ENCODE measurements at places on chromosomes 3 and 15.

DNA sequence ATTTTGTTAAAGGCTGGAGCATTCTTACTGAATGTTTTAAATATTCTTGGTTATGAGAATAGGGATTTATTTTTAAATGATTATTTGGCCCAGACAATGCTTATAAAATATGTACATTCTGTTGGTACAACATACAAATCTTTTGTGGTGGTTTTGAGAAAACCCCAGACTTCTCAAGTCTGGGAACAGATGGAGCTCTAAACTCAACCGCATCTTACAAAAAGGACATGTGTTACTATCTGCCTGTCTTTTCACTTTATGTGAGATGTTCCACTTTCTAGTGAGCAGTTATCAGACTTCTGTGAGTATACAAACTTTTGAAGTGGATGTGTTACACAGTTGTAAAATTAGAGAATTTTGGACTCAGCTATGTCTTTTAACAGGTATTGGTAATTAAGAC lies 135.5 kb upstream of the RBMS3 start:
- no peak for DNase-seq

DNA sequence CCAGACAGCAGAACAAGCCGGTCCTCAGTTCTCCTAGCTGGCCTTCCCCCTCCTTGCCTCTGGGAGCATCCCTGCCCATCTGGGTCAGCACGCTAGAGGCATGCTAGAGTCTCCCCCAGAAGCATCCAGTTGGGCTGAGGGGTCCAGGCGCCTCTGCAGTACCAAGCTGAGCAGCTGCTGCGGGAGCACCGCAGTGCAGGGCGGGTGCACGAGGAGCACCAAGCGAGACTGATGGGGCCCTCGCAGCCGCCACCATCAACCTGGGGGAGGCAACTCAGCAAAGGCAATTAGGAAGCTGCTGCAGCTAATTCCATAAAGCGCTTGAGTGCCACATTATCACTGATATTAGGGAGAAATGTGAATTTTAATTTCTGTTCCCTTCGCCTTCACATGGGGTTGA lies 12.4 kb downstream of the CACNA2D3 start:
- no peak for DNase-seq

- DNase-seq, result no peak
Observed at GRCh38 chr3:58528629-58529028, 8.4 kb downstream of the ACOX2 start.

DNA sequence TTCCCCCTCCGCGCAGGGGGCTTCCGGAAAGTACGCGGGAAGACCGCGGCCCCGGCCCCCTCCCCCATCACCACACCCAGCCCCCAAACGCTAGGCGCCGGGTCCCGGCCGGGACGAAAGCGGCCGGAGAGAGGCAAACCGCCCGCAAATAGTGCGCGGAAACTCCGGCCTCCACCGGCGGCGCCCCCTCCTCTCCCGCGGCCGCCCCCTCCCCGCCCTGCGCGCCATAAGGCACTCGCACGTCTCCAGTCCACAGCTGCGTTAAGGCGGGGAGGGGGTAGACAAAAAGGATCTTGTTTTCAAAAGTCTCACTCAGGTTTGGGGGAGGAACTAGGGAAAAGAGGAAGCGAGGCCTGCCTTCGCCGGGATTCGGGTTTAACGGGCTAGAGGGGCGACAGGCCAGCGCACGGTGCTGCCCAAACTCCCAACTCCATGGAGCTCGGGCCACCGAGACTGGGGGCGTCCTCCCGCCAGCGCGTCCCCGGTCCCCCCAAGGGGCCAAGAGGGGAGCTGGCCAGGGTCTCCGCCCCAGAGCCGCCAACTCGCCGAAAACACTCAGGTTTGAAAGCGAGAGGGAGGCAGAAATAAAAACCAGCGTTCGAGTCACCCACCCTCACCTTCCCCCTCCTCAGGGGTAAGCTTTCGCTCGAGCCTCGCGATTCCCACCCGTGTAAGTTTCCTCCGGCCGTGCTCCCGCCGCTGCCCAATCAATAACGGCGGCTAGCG lies 1.8 kb downstream of the ANP32A start:
- peak; percentile 91 for DNase-seq

GRCh38 chr3:158649791-158650190 lies 5.5 kb downstream of the GFM1 start:
- no peak for DNase-seq
